ENCODE measurements at places on chromosomes 7 and 10.

DNA sequence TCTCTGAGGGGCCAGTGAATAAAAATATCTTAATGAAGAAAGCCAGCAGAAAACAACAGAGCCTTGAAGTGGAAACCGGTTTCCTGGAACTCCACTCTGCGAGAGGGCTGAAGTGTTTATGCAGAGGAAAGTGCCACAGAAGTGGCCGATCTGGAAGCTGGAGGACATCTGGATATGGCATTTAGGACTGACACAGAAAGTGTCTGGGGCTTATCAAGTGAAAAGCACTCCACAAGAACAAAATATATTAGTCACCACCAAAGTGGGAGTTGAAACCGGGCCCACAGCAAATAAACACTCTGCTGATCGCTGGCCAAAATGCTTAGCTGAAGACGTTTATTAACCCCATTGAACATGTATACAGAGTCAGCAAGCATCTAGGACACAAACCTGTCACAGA is 7.8 kb downstream of the NOD1 start:
- DNase-seq, result no peak

DNA sequence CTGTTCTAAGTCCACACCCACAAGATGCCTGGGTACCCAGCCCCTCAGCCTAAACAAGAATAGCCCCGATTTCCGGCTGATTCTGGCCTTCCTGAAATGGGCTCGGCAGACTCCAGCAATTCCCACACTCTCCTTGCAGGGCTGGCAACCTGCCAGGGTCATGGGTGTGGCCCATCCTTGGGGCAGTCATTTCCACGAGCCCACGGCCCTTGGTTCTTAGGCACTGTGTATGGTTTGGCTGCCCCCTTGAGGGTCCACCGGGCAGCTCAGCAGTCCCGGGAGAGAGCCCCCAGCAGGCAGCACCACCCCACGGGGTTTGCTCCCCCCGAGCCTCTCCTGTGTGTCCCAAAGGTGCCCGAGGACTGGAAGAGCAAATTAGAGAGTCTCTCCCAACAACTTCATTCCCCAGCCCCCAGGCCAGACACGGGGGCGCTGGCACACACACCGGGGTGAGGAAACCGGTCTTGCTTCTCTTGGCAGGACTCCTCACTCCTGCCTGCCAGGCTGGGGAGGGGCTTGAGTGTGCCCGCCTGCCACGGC is 142.2 kb downstream of the EMX2 start:
- no peak for DNase-seq

- no peak for DNase-seq
Measured at GRCh38 chr7:4065190-4065589, 616.9 kb upstream of the FOXK1 start.

DNA sequence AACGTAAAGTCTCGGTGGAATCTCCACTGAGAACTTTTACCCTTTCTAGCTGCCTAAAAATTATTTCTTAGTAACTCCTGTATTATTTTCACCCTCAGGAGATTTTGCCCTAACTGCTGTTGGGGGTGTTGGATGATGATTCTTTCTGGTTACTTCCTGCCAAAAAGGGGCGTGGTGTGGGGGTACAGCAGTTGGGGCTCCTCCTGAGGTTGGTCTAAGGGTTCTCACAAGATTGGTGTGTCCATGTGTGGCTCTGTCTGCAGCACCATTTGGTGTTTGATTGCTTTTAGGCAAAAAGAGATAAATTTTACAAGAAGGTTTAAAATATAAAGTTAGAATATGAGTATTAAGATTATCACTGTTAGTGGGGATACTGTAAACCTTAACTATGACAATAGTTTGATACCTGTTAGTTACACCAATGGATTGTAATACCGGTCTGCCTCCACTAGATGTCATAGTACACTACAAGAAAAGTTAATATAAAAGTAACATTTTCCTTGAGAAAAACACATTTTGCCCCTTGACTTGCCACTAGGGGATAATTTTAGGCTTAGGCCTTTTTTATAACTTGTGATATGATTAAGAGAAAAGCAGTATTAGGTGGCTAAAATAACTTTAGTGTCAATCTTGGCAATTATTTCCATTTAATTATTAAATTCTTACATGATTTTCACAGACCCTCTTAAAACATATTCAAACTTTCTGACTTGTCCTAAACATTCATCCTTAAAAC is 928.7 kb downstream of the IPMK start:
- DNase-seq, result no peak

All from stimulated activated CD8-positive, alpha-beta memory T cell treated with anti-CD3 and anti-CD28 coated beads, Interleukin-12 subunit alpha, Interleukin-12 subunit beta, amount 100 ng/mL, for 4 hours (primary cell).